Activated CD8-positive, alpha-beta memory T cell treated with anti-CD3 and anti-CD28 coated beads for 1 hour (primary cell): ENCODE measurements at places on chromosomes 2 and 18.

- DNase-seq, result no peak
Observed at GRCh38 chr2:238570391-238570790, 143.7 kb downstream of the ASB1 start.

- DNase-seq, result no peak
Observed at GRCh38 chr2:203671876-203672275, 34.6 kb upstream of the CD28 start.

- DNase-seq, result no peak
Observed at GRCh38 chr18:48752478-48752877, 198.3 kb downstream of the SMAD7 start.

- no peak for DNase-seq
Observed at GRCh38 chr2:236107942-236108625, 60.1 kb downstream of the GBX2 start.

GRCh38 chr2:118697781-118698180 is 149.7 kb downstream of the EN1 start:
- no peak for DNase-seq

DNA sequence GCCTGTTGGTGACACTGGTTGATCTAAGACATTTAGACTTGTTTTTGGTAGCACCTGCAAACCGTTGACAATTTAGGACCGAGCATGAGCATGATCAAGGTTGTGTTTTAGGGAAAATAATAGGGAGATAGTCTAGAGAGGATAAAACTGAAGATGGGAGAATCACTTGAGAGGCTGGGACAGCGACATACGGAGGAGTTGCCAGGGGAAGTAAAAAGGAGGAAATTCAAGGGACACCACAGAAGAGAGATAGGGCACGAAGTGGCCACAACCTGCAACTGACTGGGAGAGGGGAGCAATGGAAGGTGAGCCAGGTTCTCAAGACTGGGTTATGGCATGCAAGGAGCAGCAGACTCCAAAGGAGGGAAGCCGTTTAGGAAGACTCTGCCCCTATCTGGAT is 1.4 kb upstream of the ATP8B1 start:
- no peak for DNase-seq

GRCh38 chr2:85975581-85975980 is 86.8 kb upstream of the ST3GAL5 start:
- DNase-seq, result no peak

DNA sequence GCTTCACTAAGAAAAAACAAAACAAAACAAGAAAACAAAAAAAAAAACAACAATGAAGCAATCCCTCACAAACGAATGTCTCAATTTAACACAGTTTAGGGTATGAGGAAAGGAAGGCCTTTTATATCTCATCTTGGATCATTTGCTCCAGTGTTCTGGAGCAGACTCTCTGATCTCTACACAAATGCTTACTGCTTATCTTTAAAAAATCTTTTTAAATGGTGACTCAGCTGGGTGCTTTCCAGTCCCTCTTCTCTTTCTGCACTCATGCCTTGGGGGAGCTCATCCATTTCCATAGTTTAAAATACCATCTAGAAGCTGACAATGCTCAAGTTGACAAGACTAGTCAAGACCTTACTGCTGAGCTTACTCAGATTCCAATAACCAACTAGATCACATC is 56.2 kb downstream of the ETAA1 start:
- DNase-seq, result no peak

GRCh38 chr2:105241443-105241842 is at the start of gene GPR45:
TSS of gene GPR45 (plus strand) at chr2:105241743. CDS start at chr2:105241859, 116 bp downstream.
- DNase-seq, result no peak

DNA sequence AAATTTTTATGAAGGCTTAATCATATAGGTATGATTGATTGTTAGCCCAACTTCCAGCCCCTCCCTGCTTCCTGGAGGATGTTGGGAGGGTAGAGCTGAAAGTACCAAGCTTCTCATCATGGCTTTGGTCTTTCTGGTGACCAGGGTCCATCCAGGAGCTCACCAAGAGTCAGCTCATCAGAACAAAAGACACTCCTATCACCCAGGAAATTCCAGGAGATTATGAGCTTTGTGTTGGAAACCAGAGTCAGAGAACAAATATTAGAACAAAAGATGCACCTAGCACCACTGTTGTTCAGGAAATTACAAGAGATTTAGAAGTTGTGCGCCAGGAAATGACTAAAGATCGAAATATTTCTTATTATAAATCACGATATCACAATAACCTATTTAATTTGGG is 119.9 kb upstream of the THUMPD2 start:
- DNase-seq, result no peak

DNA sequence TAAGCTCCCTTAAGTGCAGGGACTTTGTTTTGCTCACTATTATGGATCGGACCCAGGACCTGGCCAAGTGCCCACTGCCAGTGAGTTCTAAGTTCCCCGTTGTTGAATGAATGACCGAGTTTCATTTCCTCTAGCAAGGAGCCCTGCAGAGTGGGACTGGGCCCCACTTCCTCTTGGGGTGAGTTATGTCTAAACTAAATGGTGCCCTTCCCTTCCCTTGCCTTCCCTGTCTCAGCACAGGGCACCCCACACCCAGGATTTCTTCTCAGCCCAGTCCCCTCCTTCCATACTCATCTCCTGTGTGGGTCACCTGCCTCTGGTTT is 195.3 kb upstream of the HS6ST1 start:
- no peak for DNase-seq

GRCh38 chr2:85326406-85327159 is 1.2 kb downstream of the TGOLN2 start:
- DNase-seq, result no peak

GRCh38 chr2:143334837-143335236 is 205.6 kb downstream of the ARHGAP15 start:
- DNase-seq, result no peak

GRCh38 chr2:240139666-240140393 is 628 bp downstream of the OTOS start:
- no peak for DNase-seq

GRCh38 chr2:102289129-102289528 is 22.2 kb upstream of the IL1RL1 start:
- DNase-seq, result no peak

DNA sequence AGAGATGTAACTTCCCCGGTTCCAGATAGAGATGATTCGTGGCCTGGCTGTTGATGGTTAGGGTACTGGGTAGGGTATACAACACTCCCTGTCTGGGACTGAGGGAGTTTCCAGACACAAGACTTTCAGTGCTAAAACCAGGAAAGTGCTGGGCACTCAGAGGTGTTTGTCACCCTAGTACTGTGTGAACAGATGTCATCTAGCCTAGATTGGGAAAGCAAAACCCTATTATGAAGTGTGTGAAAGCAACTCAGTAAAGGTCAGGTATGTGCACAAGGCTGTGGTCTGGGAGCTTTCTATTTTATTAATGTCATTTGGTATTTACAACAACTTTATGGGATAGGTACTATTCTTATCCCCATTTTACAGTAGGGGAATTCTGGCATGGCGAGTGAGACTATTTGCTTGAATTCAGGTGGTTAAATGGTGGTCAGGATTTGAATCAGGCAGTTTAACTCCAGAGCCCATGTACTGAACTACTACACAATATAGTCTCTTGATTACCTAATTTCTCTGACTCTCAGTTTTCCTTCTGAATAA is 2.6 kb downstream of the BZW1 start:
- no peak for DNase-seq

DNA sequence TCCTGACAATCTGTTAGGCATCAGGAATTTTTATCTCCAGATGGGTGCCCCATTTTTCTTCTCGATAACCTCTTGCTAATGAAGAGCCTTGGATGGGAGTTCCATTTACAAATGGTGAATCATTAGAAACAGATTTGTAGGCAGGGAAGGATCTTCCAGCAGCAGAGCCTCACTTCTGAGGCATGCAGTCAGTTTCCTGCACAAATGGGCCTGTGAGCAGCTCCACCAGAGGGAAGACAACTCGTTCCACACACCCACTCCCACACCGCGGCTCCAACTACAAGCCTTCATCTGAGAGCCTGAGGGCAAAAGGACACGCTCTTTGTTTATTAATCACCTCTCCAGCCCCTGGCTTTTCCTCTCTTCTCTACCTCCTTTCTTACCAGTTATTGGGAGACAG is 108.5 kb downstream of the CTAGE1 start:
- no peak for DNase-seq

- DNase-seq, result no peak
Observed at GRCh38 chr2:231611273-231612108, 18.8 kb downstream of the TEX44 start.

- DNase-seq, result no peak
Observed at GRCh38 chr18:50195689-50196088, 742 bp upstream of the MYO5B start.

GRCh38 chr2:71801556-71801955 is 346.1 kb downstream of the CYP26B1 start:
- DNase-seq, result no peak

GRCh38 chr2:45403036-45403435 is 208.0 kb downstream of the SRBD1 start:
- no peak for DNase-seq

GRCh38 chr18:46771141-46771540 is 14.3 kb upstream of the ST8SIA5 start:
- no peak for DNase-seq

- DNase-seq, result no peak
Observed at GRCh38 chr2:154425994-154426393, 272.5 kb upstream of the KCNJ3 start.

DNA sequence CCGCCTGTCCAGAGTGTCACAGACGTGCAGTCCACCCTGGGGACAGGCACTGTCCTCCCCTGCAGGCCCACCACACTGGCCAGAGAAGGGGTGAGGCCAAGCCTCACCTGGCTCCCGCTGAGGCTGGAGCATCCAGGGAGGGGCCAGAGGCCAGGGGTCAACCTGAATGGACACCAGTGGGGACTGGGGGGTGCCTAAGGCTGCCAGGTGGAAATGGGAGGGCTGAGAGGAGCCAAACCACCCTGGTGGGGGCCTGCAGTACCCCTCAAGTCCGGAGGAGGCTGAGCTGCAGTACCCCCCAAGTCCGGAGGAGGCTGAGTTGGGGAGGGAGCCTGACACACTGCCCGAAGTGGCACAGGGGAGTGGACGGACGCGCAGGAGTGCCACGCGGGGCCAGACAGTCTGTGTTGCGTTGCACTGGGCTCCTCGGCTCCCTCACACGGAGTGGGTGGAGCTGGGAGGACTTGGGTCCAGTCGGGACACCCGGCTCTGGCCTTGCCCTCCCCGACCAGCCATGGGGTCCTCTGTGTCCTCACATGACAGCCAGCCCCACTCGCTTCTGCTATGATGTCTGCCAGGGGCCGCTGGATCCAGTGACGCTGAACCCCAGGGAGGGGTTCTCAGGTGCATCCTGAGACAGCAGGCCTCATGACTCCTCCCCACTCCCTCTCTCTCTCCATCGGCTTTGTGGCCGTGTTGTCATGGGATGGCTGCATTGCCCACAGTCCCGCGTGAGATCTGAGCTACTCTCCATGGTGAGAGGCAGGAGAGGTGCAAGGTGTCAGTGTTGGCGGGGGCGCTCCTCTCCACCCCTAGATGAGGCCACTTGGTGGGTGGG is 22.3 kb upstream of the GPC1 start:
- DNase-seq, result no peak

GRCh38 chr2:65316072-65316471 is 88.4 kb downstream of the ACTR2 start:
- DNase-seq, result no peak

DNA sequence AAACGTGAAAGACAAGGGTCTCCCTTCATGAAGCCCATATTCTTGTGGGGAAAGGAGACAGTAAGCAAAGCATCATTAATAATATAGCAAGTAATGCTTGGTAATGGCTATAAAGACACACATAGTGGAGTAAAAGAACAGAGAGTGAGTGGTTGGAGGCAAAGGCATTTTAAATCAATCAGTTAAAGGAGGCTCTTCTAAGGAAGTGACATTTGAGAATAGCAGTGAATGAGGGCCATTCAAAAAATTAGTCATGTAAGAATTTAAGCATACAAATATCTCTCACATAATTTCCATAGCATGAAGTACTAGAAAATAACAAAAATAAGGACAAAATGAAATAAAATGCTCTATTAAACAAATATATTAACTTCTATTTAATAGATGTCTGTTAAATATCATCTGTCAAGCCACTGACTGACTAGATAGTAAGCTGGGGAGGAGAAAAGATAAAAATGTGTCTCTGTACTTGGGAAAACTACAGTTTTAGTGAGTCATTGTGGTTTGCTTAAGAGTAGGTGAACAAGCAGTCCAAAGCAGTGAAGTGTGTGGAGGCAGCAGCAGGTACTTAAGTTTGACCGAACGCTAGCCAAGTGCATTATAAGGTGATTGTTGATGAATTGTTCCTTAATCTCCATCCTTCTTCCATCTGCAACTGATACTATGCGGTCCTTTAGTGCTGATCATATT is 160.1 kb downstream of the PARD3B start:
- DNase-seq, result no peak

DNA sequence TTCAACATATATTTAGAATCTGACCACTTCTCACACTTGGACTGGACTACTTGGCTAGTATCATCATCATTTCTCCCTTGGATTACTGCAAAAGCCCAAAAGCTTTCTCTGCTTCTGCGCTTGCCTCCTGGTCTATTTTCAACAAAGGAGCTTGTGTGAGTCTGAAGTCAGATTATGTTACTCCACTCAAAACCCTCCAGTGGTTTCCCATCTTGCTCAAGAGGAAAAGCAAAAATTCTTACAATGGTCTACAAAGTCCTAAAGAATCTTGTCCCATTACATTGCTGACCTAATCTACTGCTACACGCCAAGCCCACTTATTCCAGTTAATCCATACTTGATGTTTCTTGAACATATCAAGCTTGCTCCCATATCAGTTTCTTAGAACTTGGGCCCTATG is 9.6 kb downstream of the PREPL start:
- DNase-seq, result no peak

DNA sequence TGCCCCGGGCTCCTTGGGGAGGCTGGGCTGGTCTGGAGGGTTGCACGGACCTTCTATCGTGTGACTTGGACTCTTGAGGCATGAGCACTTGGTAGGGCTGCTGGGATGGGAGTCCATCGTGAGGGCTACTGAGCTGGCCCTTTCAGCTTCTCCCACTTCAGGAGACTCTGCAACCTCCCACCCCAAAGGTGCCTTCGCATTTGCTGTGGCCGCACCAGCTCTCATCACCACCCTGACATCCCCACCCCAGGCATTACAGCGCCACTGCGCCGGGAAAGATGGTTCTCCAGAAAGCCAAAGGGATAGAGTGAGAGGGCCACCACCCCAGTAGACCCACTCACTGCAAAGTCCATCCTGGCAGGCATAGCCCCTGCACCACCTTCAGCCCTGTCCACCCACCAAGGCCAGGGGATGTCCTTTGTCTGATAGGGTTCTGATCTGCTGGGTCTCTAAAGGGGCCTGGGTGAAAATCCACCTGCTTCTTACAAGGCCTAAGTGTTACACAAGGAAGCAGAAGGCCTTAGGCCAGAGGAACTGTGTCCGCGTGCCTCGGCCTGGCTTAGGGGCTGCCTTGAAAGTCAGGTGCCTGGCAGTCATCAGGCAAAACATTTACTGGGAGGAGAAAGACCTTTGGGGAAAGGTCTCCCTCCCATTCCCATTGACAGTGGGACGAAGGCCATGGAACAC is 5.1 kb downstream of the EHD3 start:
- no peak for DNase-seq

GRCh38 chr18:3652380-3653262 is 202.6 kb downstream of the TGIF1 start:
- no peak for DNase-seq

- DNase-seq, result no peak
Observed at GRCh38 chr18:3782901-3783300, 332.9 kb downstream of the TGIF1 start.
